ENCODE measurements at places on chromosomes 1 and 21.

- DNase-seq = no peak
These were observed at the start of gene GPR25 for GRCh38 chr1:200872446-200873115. GPR25 (plus strand) TSS chr1:200872981; CDS start chr1:200873038, 57 bp downstream.

DNA sequence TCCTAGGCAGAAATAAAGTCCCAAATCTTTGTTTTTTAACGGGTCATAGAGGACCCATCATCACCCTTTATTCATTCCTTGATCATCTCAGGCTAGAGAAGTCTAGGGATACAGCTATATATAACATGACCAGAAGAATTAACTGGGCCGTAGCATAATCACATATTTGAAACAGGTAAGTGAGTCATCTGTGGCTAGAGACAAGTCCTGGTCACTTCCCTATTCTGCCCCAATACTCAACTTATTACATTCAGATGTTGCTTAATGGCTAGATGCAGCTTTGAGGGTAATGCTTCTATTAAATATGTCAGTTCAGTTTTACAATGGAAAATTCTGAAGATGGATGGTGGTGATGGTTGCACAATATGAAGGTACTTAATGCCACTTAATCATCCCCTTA, 47.0 kb downstream of the EXO1 start:
- no peak for DNase-seq

DNA sequence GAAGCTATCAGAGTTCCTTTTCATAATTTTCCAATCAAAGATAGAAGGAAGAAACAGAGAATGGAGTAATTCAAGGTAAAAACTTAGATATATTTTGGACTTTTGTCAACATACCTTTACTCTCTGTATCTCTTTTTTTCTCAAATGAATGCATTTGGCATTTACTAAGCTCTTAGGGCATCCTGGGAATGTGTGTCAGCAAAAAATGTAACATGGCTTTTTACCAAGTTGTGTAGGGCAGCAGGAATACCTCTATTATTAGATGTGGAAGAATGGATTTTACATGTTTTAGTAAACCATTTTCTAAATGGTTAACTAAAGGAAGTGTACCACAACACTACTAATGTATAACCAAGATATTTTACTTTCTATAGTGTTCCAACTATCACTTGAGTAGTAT, 4.2 kb upstream of the COL11A1 start:
- no peak for DNase-seq

DNA sequence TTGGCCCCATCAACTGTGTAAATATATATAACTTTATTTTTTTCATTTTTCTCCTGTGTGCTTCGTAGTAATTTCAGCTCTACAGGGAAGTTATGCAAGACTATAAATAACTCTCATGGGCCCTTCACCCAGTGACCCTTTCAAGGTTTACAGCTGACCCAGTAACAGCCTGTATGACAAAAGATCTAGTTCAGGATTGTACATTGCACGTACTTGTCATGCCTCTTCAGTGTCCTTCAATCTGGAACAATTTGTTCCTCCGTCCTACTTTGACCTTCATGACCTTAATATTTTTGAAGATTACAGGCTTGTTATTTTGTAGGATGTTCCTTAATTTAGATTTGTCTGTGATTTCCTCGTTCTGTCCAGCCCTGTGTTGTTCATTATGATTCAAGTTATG, 40.5 kb downstream of the BRINP2 start:
- no peak for DNase-seq

GRCh38 chr1:38087676-38088075, 41.1 kb upstream of the POU3F1 start:
- DNase-seq = no peak

- DNase-seq = no peak
These were observed 105.8 kb downstream of the DUSP10 start for GRCh38 chr1:221636096-221636495.

DNA sequence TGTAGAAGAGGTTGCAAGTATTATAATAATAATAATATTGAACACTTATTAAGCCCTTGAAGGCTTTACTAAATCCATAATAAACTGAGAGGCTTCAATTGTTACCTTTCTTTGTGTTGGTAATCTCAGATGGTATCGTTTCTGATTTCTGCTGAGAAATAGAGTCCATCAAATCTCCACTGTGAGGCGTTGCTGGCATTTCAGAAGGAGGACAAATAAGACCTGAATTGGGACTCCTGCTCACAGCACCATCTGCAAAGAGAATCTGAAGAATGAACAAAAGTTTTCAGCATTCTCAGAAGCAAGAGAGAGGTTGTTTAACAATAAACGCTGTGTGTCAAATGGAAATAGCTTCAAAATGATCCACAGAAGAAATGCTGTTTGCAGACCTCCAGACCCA, 93.7 kb downstream of the WDR3 start:
- no peak for DNase-seq

DNA sequence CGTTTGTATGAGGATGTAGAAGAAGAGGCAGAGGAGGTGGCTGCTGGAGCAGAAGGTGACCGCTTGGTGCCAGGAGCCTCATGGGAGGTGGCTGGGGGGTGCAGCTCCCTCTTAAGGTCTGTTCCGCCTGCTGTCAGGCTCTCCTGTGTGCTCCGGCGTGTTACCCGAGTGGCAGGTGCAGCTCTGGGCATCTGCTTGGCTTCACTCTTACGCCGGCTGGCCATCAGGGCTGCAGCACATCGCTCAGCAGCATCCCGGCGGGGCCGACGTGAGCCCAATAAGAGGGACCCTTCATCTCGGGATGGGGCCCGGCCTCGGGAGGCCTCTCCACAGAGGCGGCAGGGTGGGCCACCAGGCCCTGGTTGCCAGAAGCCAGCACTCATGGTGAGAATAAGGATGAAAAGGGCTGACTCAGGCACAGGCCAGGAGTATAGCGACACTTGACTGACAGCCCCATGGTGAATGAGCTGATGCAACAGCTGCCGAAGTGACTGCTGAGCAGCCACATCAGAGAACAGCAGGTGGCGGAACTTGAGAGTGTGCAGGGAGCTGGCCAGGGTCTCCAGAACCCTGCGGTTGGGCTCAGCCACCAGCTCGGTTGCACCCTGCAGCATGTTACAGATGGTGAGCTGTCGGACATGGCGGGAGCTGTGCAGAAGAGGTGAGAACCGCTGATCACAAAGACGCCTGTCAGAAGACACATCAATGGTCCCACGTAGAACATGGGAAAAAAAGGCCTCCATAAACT, 17.5 kb downstream of the LRRC41 start:
- DNase-seq = no peak

- DNase-seq = no peak
These were observed 15.9 kb downstream of the SLC27A3 start for GRCh38 chr1:153790966-153791647.

- no peak for DNase-seq
These were observed 13.2 kb downstream of the PPP1R15B start for GRCh38 chr1:204398197-204399125.

GRCh38 chr1:172154551-172154950, 265.9 kb upstream of the C1orf105 start:
- no peak for DNase-seq

DNA sequence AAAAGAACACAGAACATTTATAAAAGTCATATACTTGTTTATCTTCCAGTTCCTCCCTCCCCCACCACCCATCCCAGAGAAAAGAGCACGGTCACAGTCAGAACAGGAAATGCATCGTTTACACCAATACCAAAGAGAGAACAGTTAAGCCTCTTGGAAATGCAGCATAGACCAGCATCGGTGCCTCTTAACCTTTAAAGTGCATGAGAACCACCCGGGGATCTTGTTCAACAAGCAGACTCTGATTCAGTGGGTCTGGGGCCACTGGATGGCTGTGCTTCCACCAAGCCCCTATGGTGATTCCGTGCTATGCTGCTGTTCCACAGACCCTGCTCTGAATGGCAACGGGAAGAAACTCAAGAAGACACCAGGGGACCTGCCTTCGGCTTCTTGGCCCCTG, 19.2 kb downstream of the FAM89A start:
- no peak for DNase-seq

- no peak for DNase-seq
These were observed 95.8 kb downstream of the CNIH3 start for GRCh38 chr1:224711876-224712275.

GRCh38 chr1:223331929-223332328, 32.0 kb downstream of the SUSD4 start:
- no peak for DNase-seq

GRCh38 chr1:160024195-160024905, 7.4 kb downstream of the PIGM start:
- no peak for DNase-seq

DNA sequence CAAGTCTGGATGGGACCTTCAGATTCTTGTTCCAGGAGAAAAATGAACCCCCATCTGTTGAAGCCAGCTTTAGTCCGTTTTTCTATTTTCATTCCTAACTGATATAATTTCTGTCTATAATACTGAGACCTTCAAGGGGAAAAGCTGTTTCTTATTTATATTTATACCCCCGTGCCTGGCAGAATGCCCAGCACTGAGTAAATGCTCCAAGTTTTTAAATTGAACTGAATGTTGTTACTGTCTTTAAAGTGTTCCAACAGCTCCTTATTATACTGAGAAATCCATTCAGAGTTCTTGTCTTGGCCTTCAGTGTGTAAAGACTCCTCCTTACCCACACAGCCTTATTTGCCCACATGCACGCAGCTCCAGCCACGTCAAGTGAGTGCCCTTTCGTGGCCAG, 178.6 kb upstream of the HMGB4 start:
- DNase-seq = no peak

DNA sequence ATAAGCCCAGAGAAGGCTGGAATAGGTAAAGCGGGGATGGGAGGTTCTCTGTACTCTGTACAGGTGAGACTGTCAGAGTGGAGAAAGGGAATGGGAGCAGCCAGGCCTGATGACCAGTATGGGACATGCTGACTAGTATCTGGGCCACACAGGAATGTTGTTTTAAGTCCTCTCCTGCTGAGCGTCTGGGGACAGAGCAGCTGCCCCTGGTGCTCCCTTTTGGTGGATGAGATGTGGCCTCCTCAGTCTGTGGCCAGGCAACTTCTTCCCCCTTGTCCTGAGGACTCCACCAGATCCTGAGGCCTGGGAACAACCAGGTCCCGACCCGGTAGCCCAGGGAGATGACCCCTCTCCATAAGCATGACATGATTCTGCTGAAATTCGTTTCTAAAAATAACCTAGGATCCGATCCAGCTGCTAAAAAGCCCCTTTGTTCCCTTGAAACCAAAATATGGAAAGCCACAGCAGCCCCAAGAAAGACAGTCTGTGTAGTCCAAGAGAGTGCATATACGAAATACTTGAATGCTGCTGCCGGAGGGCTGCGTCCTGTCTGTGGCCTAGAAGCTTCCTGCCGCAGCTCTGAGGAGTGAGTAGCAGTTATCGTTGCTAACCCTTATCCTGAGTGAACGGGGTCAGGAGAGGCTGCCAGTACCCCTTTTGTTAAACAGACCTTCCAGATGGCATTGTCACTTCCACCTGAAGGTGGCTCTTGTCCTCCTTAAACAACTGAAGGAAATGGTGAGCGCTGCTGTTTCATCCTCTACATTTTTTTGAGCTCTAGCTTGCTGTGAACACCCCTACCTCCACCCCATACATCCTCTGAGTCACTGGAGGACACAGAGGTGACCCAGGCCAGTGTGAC, 47.1 kb downstream of the ATP2B4 start:
- no peak for DNase-seq

- no peak for DNase-seq
These were observed 105.2 kb downstream of the PCP4 start for GRCh38 chr21:39972471-39972870.

- DNase-seq = peak; percentile 94
These were observed at the start of gene EYA3 for GRCh38 chr1:28088168-28088961. EYA3 (minus strand) TSS chr1:28088610; CDS start chr1:28058026, 30,584 bp downstream.

- DNase-seq = no peak
These were observed 9.3 kb downstream of the SSU72 start for GRCh38 chr1:1565340-1565739.

DNA sequence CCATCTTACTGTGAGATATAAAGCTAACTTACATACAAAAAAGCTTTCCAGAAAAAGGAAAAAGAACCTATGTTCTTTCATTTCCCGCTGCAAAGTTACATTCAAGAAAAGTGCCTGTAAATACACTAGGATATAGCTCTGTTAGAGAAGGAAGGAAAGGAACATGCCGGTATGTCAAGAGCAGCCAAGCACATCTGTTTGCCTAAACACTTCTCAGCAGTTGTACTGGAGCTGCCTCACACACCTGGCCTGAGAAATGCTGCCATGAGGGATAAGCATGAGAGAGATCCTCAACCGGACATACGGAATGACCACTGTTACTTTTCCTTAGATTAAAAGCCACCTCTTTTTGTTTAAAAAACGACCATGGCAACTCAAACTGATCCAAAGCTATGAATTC, 189.7 kb downstream of the RERE start:
- no peak for DNase-seq

DNA sequence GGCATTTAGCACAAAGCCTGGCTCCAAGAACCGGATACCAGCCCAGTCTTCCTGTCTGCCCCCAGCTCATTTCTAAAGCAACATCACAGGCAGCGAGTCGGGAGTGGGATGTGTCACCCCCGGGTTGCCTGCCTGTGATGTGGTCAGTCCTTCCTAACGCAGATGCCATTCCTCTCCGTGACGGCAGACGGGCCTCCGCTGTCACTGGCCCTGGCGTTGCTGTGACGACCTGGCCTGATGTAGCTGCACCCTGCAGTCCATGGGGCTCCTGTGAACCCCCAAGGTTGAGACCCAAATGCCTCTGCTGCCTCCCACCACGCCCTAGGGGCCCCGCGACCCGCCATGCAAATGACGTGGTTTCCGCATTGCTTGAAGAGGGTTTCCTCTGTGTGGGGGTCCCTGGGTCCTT, 12.3 kb downstream of the TNFRSF1B start:
- no peak for DNase-seq

DNA sequence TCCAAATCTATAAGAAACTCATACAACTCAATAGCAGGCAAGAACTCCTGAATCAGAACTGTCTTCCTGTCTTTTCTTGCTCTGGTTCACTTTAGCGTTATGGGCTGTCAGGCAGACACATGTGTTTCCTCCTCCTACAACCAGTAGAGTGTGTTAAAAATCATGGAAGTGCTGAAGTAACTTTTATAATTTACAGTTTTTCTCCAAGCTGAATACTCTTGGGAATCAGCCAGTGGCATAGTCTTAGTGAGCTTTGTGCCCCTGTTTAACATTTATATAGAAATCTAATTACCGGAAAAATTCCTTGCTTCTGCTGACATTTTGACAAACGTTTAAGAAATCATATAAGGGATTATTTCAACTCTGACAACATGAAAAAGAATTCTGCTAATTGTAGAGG, 113.1 kb upstream of the RGS18 start:
- DNase-seq = no peak

DNA sequence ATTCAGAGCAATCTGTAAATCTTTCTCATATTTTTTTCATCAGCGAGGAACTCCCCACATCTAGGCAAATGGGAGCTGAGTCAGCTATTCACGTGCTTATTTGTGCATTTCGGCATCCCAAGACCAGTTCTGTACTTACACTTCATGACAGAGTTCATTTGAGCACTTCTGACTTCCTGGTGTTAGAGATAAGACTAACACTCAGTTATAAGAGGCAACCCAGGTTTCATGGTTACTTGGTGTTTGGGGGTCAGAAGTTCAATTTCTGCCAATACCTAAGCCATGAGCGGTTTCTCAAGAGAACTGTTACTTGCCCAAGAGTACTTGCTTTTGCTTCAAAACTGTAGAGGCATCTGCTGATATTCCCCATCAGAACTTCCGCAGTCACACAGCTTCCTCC, 24.1 kb upstream of the DESI2 start:
- DNase-seq = no peak

Measured in brain pericyte (primary cell).